ENCODE measurements at places on chromosomes 3 and 15. TPM values are rescaled to one million over a fixed set of nuclear protein-coding genes. Genes with fewer than 3 reads are reported as not detected.
A peak's percentile ranks its signal among the peaks of the same experiment; 100 is the strongest.

GRCh38 chr15:96514607-96515285, 184.2 kb downstream of the NR2F2 start:
- H3K4me1 ChIP-seq: no peaks in the 10 kb centered on the region
- no peak overlapping the region for H3K27ac ChIP-seq
- H3K4me3 ChIP-seq: no peak overlapping the region
- no peaks in the 10 kb centered on the region for H3K36me3 ChIP-seq
- H3K27me3 ChIP-seq: no peaks in the 10 kb centered on the region

- no peak overlapping the region for H3K27ac ChIP-seq
- no peak overlapping the region for H3K4me3 ChIP-seq
- no peaks in the 10 kb centered on the region for H3K36me3 ChIP-seq
- H3K4me1 ChIP-seq: no peaks in the 10 kb centered on the region
- DNase-seq: no peak
Observed at GRCh38 chr15:91561371-91562100, 292.0 kb upstream of the SLCO3A1 start.

DNA sequence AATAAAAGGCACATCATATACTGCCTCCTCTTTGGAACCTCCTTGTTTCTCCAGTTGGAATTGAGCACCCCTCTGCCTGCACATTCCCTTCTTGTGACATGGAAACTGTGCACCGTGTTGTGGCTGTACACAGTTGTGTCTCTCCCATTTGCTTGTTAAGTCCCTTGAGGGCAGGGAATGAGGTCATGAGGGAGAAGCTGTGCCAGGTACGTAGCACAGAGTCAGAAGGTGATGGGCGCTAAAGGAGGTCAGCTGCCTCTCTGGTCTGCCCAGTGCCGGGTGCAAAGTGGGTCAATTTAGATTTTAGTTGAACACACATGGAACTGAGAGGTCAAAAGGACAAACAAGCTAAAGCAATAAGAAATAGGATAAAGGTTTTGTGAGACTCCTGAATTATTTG, 124.4 kb downstream of the FAM43A start:
- no peaks in the 10 kb centered on the region for H3K36me3 ChIP-seq
- H3K4me1 ChIP-seq: no peaks in the 10 kb centered on the region
- DNase-seq: no peak
- no peak overlapping the region for H3K4me3 ChIP-seq
- no peak overlapping the region for H3K27ac ChIP-seq
- no peaks in the 10 kb centered on the region for H3K27me3 ChIP-seq

The CHDH gene
- total RNA-seq: 0.63 TPM

DNA sequence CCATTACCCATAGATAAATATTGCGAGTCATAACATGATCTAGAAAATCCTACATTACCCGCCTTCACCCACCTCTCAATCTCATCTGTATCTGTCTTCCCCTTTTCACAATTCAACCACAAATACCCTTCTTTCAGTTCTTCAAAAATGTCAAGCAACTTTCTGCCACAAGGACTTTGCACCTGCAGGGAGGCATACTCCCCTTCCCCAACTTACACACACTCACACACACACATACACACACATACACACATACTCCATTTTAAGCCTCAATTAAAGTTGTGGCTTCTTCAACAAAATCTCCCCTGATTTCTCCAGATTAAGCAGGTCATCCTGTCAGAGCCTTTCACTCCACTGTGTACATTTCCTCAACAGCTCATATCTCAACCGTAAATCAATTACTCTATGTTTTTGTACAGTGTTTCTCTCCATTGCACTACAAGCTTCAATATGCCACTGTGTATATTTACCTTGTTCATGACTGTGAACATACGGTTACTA, 33.1 kb upstream of the CCDC50 start:
- DNase-seq: no peak
- peak overlapping the region; percentile 52 for H3K27ac ChIP-seq
- no peaks in the 10 kb centered on the region for H3K36me3 ChIP-seq
- H3K4me3 ChIP-seq: no peak overlapping the region
- peaks cover 45% of the 10 kb centered on the region for H3K4me1 ChIP-seq

- H3K36me3 ChIP-seq: no peaks in the 10 kb centered on the region
- no peaks in the 10 kb centered on the region for H3K27me3 ChIP-seq
- peak overlapping the region; percentile 14 for H3K4me3 ChIP-seq
Observed at GRCh38 chr3:11290743-11291680, 18.8 kb downstream of the ATG7 start.
